Urinary bladder (tissue), 4 donors: ENCODE measurements at places on chromosomes 1 and 21.

- DNase-seq: no peak
These were observed 39.8 kb upstream of the SYNC start for GRCh38 chr1:32742199-32742947.

GRCh38 chr1:185139246-185139645, 17.5 kb downstream of the TRMT1L start:
- DNase-seq: no peak

GRCh38 chr1:173997791-173998190, 24.4 kb downstream of the RC3H1 start:
- no peak for DNase-seq

- no peak for DNase-seq
These were observed 89.9 kb upstream of the KAZN start for GRCh38 chr1:14508613-14509012.

DNA sequence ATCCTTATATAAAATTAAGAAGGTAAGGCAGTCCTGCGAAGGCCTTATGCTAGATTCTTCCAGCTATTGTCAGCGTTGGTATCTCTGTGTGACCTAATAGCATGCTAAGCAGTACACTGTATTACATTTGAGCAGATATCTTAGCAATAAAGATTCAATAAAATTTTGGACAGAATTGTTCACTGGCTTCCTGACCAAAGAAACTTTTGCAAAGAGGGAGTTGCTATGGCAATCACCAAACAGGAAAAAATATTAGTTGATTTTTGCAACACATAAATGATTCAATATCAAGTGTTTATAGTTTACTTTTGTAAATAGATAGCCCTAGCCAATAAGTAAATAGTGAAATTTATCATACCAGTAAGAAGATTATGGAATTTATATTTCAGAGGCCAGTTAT, 31.0 kb upstream of the PLEKHO1 start:
- DNase-seq: no peak

- no peak for DNase-seq
These were observed 181.9 kb upstream of the ESRRG start for GRCh38 chr1:216905137-216905536.

GRCh38 chr1:38580594-38580993, 279.0 kb downstream of the RRAGC start:
- no peak for DNase-seq

DNA sequence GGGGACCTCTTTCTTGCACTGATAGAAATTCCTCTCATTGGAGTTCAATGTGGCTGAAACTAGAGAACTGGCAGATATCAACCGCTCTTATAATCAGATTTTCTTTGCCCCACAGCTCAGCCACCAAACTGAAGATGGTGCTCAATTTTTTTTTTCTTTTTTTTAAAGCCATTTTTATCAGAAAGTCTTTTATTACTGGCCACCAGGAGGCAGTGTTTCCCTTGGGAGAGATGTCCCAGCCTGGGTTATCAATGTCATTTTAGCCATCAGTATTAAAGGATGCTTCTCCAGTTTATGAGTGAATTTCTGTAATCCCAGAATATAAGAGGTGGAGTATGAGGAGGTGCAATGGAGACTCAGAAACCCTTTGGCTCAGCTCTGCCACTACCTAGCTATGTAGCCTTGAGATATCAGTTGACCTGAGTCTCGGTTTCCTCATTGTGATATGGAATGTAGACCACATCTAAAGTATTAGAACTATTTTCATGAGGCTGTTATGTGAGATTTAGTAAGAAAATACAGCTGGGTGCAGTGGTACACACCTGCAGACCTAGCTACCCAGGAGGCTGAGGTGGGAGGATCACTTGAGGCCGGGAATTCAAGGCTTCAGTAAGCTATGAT, 27.6 kb downstream of the CD244 start:
- DNase-seq: no peak

DNA sequence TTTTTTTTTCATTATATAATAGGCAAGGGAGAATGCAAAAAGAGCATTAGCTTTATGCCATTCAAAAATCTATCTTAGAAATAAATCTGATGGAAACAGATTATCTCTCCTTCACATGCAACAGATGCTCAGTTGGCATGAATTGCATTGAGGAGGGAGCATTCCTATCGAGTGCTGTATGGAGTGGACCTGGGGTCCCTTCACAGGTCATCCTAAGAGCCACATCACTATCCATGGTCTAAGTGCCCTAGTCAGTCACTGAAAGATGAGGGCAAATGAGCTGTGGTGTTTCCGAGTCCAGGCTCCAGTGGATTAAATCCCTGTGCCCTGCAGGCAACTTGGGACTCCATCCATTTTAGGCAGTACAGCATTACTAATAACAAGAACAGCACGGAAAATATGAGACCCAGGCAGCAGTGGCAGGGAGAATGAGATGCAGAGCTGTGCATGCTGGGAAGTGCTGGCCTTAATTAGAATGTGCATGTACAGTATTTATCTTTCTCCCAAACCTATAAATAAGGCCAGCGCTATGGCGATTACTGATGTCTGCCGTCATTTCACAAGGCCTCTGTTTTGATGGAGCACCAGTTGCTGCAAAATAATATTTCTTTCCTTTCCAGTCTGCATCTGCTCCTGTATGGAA, 512.3 kb upstream of the PLXNA2 start:
- DNase-seq: no peak

DNA sequence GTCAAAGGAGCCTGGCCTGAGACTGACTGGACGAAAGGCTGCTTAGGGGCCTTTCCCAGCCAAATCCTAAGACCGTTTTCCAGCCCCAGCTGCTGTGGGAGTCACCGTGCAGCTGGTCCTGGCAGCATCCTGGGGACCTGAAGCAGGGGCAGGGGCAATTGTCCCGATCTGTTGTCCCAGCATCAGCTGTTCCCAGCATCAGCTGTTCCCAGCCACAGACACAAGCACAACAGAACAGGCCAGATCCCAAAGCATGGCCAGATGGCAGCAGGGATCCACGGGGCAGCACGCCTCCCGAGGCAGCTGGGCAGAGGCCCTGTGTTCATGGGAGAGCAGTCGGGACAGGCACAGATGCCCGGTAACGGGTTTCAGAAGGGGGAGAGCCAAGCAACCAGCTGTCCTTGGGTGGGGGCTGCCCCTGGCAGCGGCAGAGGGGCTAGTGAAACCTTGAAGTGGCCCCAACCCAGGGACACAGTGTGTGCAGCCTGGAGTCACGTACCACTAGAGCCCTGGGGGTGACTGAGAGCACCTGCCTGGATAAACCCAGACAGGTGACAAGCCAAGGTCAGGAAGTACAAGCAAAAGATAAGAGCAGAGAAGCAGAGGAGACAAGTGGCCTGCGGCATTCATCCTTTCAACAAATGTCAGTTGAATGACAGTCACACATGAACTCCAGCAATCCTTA, 13.3 kb downstream of the CELA2B start:
- DNase-seq: no peak

DNA sequence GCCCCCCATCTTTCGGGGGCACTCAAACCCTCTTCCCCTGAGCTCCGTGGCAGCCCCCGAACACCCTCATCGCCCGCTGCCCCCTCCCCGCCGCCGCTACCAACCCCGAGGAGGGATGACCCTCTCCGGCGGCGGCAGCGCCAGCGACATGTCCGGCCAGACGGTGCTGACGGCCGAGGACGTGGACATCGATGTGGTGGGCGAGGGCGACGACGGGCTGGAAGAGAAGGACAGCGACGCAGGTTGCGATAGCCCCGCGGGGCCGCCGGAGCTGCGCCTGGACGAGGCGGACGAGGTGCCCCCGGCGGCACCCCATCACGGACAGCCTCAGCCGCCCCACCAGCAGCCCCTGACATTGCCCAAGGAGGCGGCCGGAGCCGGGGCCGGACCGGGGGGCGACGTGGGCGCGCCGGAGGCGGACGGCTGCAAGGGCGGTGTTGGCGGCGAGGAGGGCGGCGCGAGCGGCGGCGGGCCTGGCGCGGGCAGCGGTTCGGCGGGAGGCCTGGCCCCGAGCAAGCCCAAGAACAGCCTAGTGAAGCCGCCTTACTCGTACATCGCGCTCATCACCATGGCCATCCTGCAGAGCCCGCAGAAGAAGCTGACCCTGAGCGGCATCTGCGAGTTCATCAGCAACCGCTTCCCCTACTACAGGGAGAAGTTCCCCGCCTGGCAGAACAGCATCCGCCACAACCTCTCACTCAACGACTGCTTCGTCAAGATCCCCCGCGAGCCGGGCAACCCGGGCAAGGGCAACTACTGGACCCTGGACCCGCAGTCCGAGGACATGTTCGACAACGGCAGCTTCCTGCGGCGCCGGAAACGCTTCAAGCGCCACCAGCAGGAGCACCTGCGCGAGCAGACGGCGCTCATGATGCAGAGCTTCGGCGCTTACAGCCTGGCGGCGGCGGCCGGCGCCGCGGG, 837 bp downstream of the FOXD3 start:
- DNase-seq: no peak

GRCh38 chr1:240712014-240712731, 100.2 kb upstream of the GREM2 start:
- no peak for DNase-seq

DNA sequence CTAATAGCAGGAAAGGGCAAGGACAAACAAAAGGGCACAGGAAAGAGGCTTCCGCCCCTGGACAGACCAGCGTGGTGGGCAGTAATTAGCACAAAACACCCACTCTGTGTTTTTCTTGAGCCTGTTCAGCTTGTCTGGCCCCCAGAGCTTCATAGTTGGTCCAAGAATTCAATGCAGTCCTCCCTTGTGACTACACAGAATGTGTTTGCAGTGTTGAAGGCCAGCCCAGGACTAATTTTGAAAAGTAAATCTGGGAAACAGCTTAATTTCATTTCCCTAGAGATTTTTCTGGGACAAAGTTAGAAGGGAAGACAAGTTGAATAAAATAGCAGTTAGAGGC, 49.2 kb upstream of the LMO4 start:
- DNase-seq: no peak

DNA sequence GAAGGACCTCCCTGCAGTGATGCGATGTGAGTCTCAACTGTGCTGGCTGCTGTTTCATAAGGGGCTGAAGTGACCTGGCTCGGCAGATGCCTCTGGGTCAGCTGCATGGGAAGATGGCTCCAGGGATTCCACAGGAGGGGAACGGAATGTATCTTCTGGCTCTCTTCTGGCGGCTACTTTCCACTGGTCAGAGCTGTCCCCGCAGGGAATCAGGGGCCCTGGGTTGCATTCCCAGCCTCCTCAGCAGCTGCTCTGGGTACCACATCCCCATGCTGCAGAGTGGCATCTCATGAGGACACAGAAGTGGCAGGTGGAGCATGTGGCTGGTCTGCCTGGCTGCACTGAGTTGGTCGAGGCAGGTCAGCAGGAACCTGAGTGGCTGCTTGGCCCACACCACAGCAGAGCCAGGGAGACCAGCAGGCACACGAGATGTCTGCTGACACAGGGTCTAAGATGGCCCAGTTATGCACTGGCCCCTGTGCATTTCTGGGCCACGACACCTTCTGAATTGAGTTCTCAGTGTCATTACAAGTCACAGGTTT, 42.8 kb downstream of the POFUT2 start:
- DNase-seq: no peak

DNA sequence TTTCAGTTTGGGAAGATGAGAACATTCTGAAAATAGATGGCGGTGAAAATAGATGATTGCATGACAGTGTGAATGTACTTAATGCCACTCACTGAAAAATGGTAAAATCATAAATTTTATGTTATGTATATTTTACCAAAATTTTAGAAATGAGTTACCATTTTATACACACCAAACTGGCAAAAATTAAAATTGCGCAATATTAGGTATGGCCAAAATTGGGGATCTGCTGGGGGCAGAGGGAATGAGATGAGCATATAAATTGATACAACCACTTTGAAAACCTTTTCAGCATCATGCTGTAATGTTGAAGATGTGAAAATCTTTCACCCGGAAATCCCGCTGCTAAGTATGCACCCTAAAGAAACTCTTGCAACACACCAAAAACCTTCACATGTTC, 10.8 kb upstream of the TMPRSS2 start:
- DNase-seq: no peak

GRCh38 chr1:115655916-115656315, 14.1 kb downstream of the VANGL1 start:
- DNase-seq: no peak

DNA sequence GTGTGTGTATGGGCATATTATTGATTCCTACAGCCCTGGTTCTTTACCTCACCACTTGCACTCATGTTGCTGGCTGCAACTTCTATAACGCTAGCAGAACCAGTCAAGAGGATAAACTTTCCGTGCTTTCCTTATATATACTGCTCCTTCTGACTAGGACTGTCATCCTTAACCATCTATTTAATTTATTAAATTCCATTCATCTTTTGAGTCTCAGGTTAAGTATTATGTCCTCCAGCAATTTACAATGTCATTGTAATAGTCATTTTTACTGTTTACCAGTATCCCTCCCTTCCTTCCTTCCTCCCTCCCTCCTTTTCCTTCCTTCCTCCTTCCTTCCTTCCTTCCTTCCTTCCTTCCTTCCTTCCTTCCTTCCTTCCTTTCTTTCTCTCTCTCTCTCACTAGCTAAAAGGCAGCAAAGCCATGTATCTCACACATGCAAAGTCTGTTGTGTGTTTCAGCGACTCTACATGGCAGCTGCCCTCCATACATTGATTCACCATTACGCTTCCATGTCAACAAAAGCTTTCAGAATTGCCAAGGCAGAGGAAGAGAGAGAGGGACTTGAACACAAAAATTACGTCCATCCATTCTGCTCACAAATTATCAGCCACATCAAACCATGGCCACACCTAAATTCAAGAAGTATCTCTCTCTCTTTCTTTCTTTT, 73.8 kb downstream of the ZNF326 start:
- DNase-seq: no peak

DNA sequence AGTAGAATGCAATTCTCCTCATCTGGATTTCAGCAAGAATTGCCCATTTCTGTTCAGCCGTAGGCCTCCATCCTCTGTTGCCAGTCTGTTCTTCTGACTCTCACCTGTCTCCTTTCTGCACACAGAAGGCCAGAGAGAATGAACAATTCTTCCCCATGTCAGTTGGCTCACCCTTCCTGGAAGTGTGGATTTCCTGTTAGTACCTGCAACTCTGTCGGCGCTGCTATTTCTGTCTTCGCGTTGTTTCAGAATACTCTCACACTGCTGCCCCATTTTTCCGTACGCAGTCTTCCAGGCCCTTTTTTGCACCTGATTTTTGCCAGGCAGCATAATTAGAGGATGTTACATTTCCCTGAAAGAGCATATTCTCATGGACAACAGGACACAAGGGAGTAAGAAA, 200.7 kb downstream of the FGGY start:
- DNase-seq: no peak

DNA sequence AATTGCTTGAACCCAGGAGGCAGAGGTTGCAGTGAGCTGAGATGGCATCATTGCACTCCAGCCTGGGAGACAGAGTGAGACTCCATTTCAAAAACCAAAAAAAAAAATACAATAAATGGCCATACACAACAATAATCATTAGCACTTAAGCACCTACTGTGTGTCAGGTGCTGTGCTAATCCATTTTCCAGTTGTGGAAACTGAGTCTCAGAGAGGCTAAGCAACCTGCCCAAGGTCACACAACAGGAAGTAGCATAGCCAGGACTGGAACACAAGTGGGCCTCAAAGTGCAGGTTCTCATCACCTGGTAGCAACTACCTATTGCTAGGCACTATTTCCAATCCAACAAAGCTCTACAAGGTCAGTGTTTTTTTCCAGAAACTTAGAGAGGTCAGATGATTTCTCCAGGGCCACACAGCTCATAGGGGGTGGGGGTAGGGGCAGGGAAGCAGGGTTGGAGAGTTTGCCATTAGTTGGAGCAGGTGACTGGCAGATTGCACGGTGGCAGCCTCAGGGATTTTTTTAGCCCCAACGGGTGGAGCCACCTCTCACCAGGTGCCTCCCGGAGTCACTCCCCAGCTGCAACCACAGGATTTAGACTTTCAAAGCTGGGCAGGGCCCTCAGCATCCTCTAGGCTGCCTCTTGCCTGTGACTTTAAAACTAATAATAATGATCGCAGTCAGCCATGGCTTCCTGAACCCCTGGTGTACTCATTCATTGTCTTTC, 52.5 kb upstream of the ID3 start:
- no peak for DNase-seq

GRCh38 chr1:70331962-70332361, 22.6 kb downstream of the ANKRD13C start:
- no peak for DNase-seq
